ENCODE measurements at places on chromosomes 6 and 20.

DNA sequence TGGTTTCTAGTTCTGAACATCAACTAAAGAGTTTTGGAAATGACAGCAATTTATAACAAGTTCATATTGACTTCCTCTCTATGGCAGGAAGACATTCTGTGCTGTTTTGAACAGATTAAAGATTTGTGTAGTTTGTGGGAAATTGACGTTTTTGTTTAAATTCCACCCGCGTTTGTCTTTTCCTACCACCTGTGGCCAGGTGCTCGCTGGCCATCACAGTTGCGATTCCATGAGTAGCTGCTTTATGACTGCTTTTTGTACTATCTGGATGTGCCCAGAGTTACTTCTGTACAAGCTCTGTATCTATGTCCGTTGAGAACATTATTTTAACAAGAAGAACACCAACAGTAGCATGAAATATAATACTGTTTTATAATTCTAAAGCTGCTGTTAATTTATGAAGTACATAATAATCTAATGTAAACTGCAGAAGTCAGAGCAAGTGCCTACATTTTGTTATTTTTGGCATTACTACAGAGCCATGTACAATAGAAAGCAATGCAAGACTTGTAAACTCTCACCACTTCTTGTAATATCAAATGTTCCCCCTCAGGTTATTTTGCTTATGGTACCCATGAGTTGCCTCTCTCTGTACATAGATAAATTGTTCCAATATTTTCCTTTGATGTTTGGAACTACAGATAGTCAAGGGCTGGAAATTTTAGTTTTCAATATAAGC lies 33.5 kb downstream of the ZBTB2 start:
- DNase-seq = no peak

DNA sequence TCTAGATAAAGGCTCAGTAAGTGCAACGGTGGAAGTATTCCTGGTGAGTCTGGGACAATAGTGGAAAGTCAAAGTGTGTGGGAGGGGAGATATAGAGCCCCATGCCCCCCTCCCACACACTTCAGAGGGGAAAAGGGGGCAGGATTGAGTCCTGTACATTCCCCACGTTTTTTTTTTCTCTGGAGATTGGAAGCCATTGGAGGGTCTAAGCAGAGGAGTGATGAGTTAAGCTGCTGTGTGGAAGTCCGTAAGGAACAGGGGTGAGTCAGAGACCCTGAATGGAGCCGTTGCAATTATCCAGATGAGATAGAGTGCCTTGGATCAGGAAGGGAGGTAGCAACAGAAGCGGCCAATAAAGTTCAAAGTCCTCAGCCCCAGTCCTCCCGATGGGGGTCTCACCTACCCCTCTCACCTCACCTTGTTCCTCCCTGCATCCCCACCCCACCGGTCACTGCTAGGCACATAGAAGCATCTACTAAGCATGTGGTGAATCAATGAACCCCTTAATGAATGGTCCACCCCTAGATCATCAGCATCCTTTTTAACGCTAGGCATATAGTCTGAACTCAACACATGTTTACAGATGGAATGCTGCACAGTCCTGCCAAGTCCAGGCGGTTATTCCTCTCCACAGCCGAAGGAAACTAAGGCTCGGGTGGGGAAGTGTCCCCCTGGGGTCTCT lies 662 bp upstream of the SLC9A8 start:
- no peak for DNase-seq

- no peak for DNase-seq
These were observed 52.9 kb upstream of the SIM1 start for GRCh38 chr6:100517633-100518032.

DNA sequence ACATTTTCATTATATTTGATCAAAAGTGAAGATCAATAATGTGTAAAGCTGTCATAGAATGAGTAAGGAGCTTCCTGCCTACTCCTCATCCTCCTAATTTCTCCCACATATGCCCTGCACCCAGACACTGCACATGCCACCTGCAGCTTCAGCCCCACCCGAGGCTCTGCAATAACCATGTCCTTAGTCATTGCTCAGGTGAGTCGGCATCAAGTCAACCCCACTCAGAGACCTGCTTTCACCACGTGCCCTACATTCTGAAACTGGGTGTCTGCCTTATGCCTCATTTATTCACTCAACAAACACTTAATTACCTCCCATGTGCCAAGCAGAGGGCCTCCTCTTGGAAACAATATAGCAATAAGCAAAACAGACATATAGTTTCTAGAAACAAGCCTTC lies 15.4 kb upstream of the TNFAIP3 start:
- DNase-seq = no peak

DNA sequence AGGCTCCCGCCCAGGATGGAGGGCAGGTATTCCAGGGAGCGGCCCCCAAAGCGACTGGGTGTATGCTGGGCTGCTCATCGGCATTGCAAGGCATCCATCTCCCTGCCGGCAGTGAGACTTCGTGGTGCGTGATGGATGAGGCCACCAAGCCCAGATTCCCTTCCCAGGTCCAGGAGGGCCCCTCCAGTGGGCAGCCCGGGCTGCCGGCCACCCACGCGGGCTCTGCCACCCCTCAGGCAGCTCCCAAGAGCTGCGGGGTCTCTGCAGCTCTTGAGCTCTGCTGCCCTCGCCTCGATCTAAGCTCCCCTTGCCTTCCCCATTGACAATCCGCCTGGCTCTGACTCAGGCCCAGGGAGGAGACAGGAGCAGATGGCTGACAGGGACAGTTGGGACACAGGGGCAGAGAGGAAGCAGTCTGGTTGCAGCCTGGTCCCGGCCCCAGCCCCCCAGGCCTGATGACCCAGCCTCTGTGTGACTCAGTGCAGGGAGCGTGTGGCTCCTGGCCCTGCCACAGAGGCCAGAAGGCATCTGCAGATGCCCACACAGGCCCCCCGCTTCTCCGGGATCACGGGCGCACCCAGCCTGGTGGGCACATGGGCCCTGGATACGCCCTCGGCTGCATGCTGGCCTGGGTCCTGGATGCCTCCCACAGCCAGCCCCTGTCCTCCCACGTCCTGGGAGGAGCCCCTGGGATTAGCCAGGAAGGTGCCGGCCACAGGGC lies 33.0 kb downstream of the SLCO4A1 start:
- DNase-seq = no peak

DNA sequence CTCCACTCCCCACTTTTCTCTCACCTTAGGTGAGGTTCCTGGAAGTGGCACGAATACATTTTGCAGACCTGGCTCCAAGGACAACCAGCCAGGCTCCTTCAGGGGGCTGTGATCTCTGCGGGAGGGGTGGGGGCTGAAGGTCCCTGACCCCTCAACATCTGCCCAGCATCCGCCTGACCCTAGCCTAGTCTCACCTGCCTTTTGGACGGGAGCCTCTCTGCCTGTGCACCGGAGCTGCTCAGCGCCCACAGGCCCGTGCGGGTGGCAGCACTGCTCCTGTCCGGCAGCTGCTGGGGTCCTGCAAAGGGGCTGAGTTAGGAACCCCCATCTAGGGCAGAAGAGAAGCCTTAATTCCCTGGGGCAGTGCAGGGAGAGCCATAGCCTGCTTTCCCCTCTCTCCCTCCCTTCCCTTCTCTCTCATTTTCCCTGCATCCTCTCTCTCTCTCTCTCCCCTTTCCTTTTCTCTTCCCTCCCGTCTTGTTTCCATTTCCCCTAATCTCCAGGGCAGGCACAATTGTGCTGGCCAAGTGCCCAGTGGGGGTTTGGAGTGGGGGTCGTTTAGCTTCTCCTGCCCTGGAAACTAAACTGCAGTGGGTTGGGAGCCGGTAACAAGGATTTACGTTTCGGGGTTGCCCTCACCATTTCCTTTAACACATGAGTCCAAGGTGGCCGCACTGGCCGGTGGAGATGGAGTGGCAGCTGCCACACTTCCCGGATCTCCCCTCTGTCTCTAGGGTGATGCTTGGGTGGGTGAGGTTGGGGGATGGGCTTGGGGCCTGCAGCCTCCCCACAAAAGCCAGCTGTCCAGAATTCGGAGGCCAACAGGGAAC lies 54.1 kb downstream of the CTCFL start:
- DNase-seq = no peak

DNA sequence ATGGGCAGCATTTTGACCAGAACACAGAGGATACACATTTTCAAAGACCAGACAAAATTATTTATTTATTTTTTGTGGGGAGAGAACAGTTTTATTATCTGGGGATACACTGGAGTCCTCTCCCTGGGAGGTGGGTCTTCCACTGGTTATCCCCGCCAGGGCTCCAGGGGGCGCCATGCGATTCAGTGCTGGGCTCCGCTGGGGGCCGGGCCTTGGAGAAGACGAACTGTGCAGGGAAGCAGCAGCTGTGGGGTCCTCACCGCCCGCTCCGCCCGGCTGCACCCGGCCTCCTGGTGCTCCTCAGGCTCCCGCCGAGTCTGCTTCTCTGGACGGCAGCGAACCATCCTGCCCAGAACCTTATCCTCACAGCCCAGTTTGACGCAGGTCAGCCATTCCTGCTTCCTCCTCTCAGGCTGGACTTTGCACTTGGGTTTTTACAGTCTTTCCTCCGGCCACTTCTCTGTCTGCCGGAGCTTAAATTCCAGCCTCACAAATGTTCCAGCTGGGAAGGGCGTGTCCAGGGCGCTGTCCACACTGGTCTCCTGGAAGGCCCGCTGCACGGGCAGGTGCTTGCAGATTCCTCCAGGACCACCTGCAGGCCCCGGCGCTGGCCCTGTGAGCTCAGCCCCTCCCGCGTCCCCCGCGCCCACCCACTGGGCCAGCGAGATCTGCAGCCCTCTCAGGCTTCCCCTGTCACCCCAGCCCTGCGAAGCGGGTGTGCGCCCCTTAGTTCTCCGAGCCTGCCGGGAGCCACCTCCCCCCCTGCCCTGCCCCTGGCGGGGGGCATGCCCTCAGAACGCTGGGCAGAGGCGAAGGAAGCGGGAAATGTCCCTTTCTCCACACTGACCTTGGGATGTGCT lies 1830.0 kb upstream of the DEFB115 start:
- DNase-seq = no peak

DNA sequence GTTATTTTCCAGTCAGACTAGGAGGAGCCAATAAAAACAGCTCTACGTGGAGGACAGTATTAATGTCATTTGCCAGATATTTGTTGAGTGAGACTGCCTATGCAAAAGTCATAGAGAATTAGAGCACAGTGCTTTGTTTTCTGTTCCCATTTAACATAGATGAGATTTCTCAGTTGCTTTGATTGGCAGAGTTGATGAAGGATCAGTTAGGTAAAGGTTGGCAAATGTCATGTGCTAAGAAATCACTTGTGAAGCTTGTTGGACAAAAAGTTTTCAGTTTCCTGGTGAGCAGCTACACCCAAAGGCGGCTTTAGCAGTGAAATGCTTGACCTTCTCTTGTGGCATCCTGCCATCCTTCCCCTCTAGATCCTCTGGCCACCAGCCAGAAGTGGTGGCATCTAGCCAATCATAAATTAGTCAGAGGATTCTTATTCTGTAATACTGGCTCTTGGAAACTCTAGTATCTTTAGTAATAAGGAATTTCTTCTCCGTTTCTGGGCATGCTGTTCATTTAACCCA lies 37.0 kb downstream of the BCKDHB start:
- DNase-seq = peak; percentile 9

DNA sequence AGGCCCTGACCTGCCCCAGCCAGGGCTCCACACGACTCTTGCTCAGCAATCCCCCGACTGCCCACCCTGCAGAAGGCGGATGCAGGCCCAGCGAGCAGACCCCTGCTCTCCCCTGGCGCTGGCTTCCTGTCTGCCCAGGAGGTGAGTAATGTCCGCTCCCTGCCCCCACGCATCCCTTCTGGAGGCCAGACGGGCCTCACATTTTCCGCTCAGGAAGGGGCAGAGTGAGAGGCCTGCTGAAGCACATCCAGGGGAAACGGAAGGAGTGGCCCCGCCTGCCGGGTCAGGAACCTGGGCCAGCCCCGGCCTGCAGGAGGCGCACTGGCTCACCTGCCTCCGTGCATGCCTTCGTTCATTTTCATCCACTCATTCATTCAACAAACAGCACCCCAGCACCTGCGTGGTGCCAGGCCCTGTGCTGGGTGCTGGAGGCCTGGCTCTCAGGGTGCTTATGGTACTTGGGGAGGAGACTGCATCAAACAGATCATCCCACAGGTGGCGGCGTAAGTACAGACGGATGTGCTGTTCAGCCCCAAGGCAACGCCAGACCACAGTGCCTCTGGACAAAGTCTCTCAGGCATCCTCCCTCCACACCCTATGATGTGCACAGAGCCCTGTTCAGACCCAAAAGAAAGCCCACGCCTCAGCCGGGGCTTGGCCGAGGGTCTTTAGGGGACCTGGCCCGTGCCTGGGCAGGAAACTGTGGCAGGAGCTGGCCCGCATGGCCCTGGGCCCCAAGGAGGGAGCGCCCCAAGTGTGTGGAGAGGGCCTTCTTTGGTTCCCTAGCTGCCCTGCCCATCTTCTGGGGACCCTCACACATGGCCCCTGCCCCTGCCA lies 112.1 kb downstream of the ASXL1 start:
- DNase-seq = no peak

- DNase-seq = no peak
These were observed 91.8 kb upstream of the SNX9 start for GRCh38 chr6:157731221-157731620.
